ENCODE measurements at places on chromosomes 11 and 22.
A peak's percentile ranks its signal among the peaks of the same experiment; 100 is the strongest.

DNA sequence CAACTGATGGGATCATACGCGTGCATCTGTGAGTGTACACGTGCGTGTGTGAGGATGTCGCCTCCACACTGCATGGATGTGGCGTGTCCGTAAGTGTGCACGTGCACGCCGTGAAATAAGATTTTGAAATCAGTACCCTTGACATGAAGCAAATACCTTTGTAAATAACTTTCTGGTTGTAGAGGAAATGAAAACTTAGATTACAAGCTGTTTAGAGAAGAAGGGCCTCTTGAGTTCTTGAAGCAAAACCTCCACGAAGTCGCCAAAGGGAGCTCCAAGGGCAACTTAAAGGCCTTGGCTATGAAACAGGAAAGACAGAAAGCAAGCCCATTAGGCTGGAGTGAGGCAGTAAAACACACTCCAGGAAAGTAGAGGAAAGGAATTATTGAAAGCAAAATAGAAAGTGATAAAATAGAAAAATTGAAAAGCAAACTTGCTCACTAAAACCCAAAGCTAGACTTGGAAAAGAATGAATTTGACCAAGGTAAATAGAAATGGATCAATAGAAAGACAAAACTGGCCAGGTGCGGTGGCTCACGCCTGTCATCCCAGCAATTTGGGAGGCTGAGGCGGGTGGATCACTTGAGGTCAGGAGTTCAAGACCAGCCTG, 29.7 kb upstream of the TOLLIP start:
- no peak for DNase-seq

GRCh38 chr11:110123003-110123402, 29.8 kb downstream of the ZC3H12C start:
- no peak for DNase-seq

DNA sequence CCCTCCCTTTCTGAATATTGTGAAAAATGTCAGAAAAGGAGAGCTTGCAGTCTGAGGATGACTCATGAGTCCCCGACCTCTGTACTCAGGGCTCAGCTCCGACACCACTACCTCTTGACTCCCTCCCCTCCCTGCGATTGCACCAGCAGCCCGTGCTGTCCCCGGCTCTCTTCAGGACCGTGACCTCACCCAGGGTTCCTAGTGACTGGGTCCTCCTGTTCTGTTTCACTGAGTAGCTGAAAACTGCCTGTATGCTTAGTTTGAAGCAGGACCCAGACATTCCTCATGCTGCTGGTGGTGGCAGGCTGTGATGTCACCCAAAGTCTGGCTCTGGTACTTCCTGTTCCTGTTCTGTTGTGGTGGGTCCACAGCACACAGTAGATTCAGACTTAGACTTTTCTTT, 11.7 kb downstream of the PHRF1 start:
- peak; percentile 39 for DNase-seq

GRCh38 chr11:128691802-128692752, 1.8 kb upstream of the FLI1 start:
- no peak for DNase-seq

DNA sequence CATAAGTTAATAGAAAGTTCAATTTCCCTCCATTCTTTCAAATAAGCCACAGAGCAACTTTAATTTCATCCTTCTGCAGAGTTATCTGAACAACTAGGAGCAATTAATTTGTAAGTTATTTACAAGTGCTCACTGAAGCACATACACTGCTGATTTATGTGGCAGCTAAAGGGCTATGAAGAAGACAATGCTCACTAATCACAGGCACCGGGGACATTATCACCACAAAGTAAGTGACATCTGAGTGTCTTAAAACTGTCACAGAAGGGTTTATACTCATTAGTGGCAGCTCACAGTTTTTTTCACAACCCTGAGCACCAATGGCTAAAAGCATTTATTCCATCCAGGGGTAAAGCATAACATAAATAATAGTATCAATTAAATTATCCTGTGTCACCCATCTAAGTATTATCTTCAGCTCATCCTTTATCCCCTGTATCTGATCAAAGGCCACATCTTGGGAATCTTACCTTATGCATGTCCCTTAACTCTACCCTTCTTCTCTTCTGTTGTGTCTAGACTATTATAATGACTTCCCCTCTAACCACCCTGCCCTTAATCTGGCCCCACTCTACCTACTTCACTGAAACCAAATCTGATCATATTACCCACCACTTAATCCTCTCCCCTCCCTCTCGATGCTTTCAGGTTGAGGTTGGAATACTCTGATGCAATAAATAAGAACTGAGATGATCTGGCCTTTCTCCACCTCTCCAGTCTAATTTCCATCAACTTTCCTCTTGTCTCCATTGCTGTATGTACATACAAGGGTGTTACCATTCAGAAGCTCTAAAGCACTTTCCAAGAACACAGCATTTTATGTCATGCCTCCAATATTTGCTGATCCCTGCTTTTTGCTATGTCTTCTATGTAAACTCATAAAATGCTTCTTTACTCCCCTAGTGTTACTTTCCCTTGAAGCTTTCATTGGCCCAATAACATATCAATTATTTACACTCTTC, 252.7 kb downstream of the CASP12 start:
- no peak for DNase-seq

DNA sequence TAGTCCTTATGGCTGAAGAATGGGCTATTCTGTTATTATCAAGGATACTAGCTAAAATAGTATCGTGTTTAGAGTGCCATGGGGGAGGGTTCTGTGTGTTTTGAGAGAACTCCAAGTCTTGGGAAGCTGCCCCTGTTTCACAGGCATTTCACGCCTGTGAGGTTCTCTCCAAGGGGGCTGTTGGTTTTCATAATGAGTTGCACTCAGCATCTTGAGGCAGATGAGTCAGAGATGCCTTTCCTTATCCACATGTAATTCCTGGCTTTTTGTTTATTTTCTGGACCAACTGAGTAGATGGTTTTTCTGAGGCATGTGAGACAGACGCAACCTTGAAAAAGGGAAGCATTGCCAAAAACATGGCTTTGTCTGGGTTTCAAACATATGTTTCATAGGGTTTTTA, 203.7 kb downstream of the ARHGAP42 start:
- DNase-seq: no peak

DNA sequence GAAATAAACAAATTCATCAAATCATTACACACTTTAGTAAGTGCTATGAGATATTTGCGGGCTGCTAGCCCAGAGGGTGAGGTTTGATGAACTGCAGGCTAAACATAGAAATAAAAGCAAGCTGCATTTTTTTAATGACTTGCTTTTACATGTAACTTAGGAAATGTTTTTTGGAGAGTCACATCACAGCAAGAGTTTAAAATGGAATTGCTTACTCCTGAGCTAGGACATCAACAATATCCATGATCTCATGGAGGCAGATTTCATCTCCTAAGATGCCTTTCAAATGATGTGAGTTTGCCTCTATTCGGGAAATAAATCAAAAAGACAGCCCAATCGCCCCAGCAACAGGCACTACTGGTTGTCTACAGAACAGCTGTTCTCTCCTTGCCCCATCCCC, 73.4 kb upstream of the CD44 start:
- DNase-seq: no peak

- no peak for DNase-seq
Measured at GRCh38 chr11:104727768-104728167, 170.5 kb downstream of the CASP12 start.

GRCh38 chr11:74000307-74001133, 8.4 kb downstream of the UCP3 start:
- DNase-seq: no peak

DNA sequence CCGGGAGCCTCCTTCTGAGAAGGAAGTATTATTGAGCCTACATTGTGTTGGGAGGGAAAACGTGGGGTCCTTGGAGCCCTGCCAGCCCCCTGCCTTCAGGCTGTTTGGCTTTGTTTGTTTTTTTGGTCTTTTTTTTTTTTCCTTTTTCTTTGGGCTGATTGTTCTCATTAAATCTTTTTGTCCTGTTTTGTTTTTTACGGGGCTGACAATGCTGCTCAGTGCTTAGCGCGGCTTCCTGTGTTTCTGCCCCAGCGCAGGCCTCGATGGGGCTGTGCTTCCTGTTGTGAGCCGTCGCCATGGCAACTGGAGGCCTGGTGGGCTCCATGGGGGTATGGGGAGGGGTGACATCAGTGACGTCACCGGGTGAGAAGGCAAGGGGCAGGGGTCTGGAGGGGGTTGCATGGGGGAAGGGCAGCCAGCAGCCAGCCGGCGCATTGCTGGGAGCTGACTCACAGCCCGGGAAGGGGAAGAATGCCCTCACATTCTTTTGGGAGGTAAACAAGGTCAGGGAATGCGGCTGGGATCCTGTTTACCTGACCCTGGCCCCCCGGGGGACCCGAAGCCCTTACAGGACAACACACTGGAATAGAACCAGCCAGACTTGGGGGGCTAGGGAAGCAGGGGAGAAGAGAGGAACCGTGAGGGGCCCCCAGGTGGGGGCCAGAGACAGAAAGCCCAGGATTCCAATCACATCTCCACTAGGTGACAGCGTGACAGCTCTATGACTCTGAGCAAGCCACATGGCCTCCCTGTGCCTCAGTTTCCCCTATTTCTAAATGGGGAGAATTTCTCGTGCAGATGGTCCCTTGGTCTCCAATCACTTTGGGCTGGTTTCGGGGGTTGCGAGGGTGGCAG, 22.2 kb upstream of the CBX7 start:
- no peak for DNase-seq

DNA sequence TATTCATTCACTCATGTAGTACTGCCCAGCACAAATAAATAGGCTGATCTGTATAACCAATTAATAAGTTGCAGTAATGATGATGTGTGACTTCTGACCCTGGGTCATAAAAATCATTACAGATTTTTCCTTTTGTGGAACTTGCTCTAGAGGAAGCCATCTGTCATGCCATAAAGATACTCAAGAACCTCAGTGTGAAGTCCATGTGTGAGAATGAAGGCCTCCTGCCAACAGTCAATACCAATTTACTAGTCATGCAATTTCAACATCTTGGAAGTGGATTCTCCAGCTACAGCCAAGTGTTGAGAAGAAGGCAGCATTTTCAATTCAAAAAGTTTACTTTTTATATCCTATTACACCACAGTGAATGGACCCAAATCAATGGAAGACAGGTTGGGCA, 435.6 kb upstream of the LRRC4C start:
- DNase-seq: no peak

DNA sequence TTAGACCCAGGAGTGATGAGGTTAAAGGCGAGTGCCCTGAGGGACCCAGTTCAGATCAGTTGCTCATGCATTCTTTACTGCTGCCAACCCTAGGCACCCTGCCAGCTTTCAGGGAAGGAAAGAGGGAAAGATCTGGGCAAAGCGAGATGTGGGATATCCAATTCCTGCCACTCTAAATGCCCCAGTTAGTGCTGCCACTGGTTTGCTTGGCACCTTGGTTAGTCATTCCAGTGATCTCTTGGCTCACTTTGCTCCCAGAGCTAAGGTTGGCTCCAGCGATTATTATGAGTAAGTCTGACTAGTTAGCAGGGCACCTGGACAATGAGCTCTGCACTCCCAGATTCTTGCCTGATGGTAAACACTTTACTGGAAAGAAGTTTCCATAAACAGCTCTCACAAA, 85.0 kb downstream of the INSC start:
- no peak for DNase-seq

GRCh38 chr11:126739499-126740145, 260.9 kb downstream of the KIRREL3 start:
- DNase-seq: no peak

GRCh38 chr11:8362491-8362890, 98.8 kb upstream of the LMO1 start:
- DNase-seq: no peak

DNA sequence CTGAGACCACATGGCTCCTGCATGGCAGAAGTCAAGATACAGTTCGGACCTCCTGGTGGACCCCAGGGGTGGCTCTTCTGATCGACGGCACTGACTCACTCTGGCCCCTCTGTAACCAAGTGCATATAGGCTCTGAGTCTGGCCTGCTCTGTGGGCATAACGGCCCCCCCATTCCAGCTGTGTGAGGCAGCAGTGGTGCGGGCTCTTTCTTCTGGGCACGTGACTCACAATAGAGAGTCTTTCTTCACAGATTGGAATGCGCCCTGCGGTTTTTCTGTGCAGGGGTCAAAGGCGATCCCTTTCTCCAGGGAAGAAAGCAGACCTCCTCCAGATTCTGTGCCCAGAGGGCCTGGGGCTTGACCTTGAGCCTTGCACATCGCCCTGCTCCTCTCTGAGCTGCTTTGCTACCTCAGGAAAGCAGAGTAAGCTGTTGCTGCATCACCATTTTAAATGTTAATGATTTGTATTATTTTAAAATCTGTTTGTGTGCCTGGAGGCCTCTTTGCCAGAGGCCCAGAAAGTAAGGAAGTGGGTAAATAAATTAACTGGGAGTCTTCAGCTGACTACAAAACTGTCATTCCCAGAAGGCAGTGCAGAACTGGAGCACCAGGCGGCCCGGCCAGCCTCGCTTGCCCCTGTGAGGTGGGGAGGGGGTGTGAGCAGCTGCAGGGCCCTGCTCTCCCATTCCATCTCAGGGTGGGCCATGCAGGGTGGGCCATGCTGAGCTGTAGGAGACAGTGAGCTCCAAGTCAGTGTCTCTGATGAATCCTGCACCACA, 199.0 kb downstream of the GRIK4 start:
- no peak for DNase-seq

DNA sequence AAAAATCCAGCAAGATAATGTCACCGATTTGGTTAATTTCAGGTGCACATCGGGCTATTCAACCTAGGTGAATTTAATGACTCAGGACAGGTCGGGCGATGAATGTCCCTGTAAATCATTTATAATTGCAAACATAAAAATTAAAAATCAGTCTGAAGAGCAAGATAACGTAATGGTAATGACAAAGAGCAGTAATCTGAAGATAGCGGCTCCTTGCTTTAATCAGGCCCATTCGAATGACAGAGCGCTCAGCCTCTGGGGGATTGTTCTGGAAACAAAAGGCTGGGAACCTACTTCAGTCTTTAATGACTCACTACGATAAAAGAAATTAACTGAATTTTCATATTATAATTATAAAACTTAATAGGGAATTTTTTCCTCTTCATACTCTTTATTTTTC, 61.3 kb downstream of the RCN1 start:
- no peak for DNase-seq

GRCh38 chr11:58513747-58514367, 6.0 kb upstream of the OR5B21 start:
- no peak for DNase-seq

GRCh38 chr22:37196539-37197450, 8.7 kb upstream of the C1QTNF6 start:
- no peak for DNase-seq

DNA sequence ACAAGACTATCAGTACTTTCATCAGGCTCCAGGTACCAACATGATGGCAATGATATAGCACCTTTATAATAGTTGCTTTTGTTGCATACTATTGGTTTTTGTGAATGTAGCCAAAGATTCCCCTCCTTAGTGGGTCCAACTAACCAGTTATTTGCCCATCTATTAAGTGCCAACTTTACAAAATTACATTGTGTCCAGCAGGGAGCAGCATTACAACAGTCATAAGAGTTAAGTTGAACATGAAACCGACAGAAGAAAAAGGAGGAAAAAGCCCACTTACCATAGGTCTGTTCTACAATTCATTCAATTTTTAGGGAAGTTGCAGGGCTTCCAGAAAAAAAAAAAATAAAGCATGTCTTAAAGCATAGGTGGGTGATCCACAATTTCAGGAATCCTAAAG, 21.6 kb downstream of the IMMP1L start:
- no peak for DNase-seq
